ENCODE measurements at places on chromosomes 5 and 9.

- DNase-seq: no peak
These were observed 298.0 kb downstream of the NNT start for GRCh38 chr5:43900974-43901373.

- no peak for DNase-seq
These were observed 99.7 kb upstream of the RAI14 start for GRCh38 chr5:34556509-34556782.

DNA sequence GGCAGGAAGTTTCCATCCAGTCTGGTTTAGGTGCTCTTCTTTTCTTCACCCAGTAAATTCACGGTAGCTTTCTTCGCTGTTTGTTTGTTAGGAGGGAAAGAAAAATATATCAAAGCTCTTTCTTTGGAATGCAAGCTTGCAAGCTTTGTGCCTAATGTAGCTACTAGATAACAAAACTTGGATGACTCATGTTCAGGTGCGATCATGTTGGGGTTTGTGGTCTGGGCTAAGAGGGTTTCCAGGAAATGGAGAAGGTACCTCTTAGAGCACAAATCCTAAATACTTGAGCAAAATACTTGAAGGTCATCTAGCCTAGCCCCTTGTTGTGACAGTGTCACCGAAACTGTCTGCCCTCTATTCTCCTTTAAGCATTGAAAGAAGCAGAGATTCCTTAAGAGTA lies 17.7 kb downstream of the SRP19 start:
- DNase-seq: peak; percentile 30

- DNase-seq: no peak
These were observed 79.4 kb downstream of the CAAP1 start for GRCh38 chr9:26813247-26813646.

DNA sequence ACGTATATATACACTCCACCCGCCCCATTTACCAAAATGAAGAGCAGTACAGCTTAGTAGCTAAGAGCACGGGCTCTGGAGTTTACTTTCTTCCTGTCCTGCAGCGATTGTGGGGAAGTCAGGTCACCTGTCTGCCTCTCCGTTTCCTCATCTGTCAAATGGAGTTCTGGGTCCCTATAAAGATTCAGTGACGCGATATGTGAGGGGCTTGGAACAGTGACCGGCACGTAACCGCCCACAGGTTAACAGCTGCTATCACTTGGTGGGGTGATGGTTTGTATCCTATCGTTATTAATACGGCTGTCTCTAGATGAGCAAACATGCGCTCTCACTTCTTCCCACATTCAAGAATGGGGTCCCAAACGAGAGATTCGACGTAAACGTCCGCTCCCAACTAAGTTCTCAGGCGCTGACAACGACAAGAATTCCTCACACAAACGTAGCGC lies 426 bp downstream of the FAM114A2 start:
- DNase-seq: no peak

- no peak for DNase-seq
These were observed 3.3 kb upstream of the SNX24 start for GRCh38 chr5:122842016-122842580.

GRCh38 chr5:57313716-57314115 lies 139.9 kb downstream of the GPBP1 start:
- DNase-seq: no peak

DNA sequence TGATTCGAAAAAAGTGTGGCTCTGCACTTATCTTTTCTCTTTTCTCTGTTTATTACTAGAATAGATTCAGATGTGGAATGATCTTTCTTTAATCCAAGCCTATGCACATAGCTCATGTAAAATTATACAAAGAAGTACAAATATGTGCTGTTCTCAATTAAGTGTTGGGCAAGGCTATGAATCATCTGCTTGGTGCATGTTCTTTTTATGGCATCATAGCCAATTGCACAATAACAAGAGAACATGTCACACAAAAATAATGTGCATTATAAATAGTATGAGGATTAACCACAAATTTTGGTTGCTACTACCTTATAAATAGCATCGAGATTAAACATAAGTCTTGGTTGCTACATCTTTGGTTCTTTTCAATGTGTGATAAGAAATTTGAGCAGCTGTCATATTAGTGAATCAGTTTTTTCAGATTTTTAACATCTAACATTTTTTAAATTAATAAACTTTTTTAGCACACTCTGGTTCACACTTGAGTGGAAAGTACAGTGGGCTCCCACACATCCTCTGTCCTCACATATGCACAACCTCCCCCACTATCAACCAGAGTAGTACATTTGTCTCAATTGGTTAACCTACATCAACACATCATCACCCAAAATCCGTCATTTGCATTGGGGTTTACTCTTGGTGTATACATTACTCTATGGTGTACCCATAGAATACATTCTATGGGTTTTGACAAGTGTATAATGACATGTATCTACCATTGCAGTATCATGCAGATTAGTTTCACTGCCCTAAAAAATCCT lies 6.8 kb upstream of the RECK start:
- no peak for DNase-seq

GRCh38 chr9:135732569-135733257 lies 30.7 kb downstream of the KCNT1 start:
- DNase-seq: no peak

- no peak for DNase-seq
These were observed 118.5 kb upstream of the ERCC6L2 start for GRCh38 chr9:95756986-95757385.

DNA sequence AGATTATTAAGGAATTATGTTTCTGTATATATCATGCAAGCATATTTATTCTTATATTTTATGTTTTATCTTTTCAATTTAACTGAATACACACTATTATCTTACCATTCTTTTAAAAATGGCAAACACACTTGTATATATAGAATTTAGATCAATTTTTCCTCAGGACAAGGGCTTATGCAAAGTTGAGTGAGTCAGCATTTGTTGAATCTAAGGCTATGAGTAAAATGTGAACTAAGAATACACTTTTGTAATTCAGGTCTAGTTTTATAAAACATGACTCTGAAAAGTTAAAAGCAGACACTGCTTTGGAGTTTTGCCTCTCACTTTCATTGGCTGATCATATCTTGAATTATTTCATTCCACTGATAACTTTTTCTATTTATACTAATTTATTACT lies 127.8 kb downstream of the FOCAD start:
- DNase-seq: no peak

GRCh38 chr5:33857037-33857436 lies 34.8 kb downstream of the ADAMTS12 start:
- no peak for DNase-seq

Measured in stimulated activated CD8-positive, alpha-beta memory T cell treated with anti-CD3 and anti-CD28 coated beads, Interleukin-4, amount 100 ng/mL, for 1 hour (primary cell).